Fibroblast of skin of abdomen (primary cell): ENCODE measurements at places on chromosomes 1 and 21.

DNA sequence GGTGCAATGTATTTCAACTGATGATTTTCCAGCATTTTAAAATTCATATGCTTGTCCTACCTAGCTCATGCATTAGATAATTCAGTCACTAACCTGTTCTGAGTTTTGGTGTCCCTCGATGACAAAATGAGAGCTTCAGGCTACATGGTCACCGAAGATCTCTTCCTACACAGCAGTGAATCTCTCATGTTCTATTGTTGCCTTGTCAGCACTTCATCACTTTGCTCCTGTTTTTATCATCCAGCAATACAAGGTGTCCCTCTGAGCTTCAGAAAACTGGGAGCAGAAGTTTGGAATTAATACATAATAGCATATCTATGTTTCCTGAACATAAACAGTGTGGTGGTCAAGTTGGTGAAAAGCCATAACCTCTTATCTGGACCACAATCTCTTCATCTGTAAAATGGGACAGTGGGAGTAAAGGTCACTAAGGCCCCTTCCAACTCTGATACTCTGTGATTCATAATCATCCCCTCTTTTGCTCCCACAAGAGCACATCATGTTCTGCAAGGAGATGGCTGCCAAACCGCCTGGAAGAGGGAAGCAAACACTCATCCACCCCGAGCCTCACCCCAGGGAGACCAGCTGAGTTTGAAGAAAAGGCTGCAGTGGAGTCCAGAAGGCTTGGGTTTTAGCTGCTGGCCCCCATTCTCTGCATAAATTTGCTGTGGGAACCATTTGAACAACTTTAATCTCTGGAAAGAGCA lies 137.9 kb upstream of the F3 start:
- DNase-seq, result no peak

- no peak for DNase-seq
These were observed 14.3 kb downstream of the CD2 start for GRCh38 chr1:116768416-116769103.

- DNase-seq, result peak; percentile 25
These were observed 476 bp downstream of the BATF3 start for GRCh38 chr1:212699104-212699624.

DNA sequence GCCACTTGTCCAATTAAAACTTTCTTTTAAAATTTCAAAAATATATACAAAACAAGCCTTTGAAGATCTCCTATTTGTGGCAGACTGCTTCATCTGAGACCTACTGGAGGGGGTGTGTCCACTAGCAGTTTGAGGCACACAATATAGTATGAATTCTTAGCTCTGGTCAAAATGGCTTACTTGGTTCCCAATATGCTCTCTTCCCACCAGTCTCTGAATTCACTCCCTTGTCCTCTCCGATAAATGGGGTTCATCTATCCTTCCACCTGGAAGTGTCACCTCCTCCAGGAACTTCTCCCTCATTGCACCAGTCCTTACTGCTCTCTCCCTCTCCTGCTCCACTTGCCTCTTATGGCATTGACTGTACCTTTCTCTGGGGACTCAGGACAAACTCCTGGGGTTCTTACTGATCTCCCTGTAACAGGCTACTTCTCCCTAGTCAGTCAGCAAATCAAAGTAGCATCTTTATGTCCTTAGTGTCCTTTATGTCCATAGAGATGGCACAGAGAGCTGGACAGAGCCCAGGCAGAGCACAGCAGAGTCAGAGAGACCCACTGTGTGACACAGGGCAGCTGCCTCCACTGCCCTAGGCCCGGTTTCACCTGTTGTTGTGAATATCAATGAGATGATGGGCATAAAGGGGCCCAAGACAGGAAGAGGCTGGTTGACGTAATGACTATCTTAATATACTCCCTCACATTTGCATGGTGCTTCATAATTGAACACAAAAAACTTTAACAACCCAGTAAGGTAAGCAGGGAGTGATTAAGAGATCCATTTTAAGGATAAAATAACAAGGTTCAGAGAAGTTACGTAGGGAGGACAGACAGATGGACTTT lies 3.6 kb downstream of the ASAP3 start:
- no peak for DNase-seq

DNA sequence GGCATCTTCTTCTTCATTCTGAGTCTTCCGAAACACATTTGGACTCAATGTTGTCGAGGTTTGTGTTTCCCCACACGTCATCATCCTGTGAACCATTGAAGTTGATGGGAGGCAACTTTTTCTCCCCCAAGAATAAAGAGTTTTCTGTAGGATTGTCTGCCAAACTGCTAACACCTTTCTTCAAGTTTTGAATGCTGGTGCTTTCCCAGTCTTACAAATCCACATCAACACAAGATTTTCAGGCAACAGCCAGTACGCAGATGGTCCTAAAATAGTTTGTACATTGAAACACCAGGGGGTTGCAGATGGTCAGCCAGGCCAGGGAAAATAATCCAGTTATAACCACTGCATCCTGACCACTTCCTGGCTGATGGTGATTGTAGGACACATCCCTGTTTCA lies 187.9 kb downstream of the DISC1 start:
- DNase-seq, result no peak

DNA sequence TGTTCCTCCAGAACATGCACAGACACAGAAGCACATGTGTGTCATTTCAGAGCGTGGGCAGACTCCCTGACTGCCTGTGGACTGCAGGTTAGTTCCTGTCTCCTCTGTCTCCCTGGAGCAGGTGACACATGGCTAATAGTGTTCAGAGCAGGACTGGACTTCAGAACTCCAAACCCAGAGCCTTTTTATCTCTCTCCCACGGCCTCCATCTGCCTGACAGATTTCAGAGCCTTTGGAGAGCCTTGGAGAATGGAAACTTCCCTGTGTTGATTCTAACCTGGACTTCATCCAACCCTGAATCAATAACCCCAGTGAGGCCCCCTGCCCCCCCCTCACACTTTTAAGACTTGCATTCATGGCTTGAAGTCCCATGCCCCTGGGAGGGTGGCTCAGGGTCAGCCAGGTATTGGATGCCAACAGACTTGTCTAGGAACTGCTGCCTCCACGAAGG lies 44.4 kb downstream of the C1orf198 start:
- DNase-seq, result no peak

GRCh38 chr21:36762642-36763041 lies 63.7 kb downstream of the SIM2 start:
- DNase-seq, result no peak

GRCh38 chr1:145962157-145963102 lies 1.9 kb downstream of the ANKRD34A start:
- DNase-seq, result no peak

GRCh38 chr1:161791904-161792655 lies 26.0 kb downstream of the ATF6 start:
- peak; percentile 26 for DNase-seq

GRCh38 chr1:38005195-38006007 lies at the start of gene FHL3:
FHL3 (minus strand) TSS chr1:38005514; CDS start chr1:37999412, 6,102 bp downstream.
- peak; percentile 70 for DNase-seq

DNA sequence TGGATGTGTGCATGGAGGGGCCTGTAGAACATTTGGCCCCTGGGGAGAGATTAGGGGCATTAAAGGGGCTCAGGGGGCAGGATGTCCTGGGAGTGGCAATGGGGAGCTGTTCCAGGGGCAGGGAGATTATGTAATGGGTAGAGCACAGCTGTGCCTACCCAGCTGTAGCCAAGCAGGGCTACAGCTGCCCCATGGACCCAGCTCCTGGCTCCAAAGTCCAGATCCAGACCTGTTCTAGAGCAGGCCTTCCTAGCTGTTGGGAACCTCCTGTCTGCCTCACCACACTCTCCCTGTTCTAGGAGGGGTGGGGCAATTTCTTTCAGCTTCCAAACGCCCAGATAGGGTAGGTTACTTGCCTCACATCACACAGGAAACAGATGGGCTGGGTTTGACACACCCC lies 5.6 kb downstream of the RPS6KA1 start:
- no peak for DNase-seq

- DNase-seq, result no peak
These were observed 41.0 kb upstream of the PTPRC start for GRCh38 chr1:198597690-198598430.

- DNase-seq, result no peak
These were observed 28.0 kb downstream of the COL6A2 start for GRCh38 chr21:46125846-46126301.

- DNase-seq, result peak; percentile 4
These were observed 63.3 kb downstream of the ASH1L start for GRCh38 chr1:155499263-155499662.

DNA sequence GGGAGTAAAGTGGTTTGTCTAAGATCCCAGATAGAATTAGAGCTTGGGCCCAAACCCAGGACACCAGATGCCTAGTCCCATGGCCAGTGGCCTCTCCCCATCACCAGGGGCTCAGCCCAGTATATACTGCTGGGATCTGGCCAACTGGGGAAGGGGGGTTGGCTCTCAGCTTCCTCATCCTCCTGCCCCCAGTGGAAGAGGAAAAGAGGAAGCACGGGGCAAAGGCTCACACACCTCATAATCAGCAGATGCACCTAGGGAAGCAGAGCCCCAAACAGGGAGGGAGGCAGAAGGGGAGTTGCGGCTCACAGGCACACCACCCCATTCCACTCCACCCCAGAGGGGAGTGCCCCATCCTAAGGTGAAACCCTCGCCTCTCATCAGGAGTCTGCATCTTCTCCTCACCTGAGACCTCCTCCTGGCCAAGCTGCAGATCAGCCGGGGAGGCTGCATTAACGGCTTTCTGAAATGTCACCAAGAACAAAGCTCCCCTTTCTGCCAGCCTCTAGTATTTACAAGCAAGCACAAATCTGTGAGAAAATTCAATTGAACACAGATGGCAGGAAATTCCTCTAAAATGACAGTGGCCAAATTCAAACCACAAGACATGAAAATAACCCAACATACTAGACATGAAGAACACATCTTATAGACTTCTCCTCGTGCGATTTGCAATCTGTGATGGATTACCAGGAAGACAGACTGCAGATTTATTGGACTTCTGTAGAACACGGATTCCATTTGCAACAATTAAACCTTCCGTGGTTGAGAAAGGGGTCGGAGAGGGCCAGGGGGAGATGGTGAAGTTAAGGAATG lies 82.8 kb downstream of the GLIS1 start:
- DNase-seq, result peak; percentile 94

GRCh38 chr1:31297277-31298247 lies 730 bp downstream of the ZCCHC17 start:
- peak; percentile 6 for DNase-seq

DNA sequence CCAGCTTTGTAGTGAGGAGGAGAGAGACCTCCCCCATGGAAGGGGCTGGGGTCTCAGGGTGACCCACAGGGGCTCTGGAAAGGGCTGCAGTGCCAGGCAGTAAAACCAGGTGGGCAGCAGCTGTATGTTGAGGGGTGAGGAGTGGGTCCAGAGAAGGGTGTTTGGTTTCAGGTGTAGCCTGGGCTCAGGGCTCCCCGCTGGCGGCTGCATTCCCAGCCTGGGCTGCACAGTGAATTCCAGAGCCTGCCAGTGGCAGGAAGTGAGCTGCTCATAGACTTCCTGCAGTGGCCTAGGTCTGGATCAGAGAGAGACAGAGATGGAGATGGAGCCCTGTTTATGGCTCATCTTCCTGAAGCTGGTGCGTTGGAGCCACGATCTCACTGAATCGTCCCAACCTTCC lies 356.4 kb downstream of the PTPRU start:
- DNase-seq, result no peak

DNA sequence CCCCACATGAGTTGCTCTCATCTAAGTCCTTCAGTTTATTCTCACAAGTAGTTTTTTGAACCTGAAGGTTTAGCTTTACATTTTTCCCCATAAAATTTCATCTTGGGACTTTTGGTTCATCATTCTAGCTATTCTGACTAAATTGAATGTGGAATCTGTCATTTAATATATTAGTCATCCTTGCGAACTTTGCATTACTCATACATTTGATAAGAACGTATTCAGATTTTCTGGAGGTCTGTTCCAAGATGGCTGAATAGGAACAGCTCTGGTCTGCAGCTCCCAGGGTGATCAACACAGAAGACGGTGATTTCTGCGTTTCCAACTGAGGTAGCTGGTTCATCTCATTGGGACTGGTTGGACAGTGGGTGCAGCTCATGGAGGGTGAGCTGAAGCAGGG lies 59.8 kb upstream of the CSF1 start:
- DNase-seq, result no peak

GRCh38 chr1:81758181-81758580 lies 42.6 kb upstream of the ADGRL2 start:
- DNase-seq, result no peak

DNA sequence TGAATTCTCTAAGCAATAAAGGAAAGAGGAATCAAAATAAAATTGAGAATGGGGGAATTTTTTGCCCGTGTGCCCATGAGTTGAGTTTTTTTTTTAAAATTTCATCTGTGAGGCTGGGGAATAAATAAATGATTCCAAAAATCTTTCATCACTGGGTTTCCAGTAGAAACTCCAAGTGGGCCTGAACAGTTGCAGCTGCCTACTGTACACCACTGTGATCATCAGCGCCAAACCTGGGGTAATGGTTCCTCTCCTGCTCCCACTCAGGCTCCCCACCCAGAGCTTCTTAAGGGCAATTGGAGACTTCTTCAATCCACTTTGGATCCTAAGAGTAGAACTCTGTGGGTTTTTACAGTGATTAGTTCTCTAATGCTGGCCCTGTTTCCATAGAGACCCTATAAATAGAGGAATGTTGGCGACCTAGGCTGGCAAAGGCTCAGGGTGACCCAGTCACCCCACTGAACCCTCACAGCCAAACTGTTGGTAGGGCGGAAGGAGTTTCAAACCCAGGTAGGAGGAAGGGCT lies 9.3 kb downstream of the TMCC2 start:
- no peak for DNase-seq

- DNase-seq, result peak; percentile 43
These were observed 624.2 kb downstream of the PLPP3 start for GRCh38 chr1:55955016-55955621.

GRCh38 chr1:214678386-214678785 lies 75.4 kb downstream of the CENPF start:
- DNase-seq, result no peak

- no peak for DNase-seq
These were observed 352.7 kb upstream of the PLD5 start for GRCh38 chr1:242877229-242877628.

- no peak for DNase-seq
These were observed 18.1 kb upstream of the ENAH start for GRCh38 chr1:225670806-225671733.

DNA sequence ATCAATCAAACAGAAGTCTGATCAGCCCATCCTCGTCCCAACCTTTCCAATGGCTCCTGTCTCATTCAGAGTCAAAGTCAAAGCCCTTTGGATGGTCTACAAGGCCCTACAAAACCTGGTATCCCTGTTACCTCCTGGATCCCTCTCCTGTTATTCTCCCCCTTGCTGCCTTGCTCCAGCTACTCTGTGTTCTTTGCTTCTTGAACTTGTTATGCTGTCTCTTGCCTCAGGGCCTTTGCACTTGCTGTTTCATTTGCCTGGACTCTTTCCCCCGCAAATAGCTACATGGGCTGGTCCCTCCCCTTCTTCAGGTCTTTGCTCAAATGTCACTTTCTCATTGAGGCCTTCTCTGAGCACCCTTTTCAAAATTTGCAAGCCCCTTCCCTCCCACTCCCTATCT lies 1.4 kb upstream of the CSF3R start:
- DNase-seq, result no peak

GRCh38 chr1:203026666-203027663 lies 674 bp downstream of the PPFIA4 start:
- DNase-seq, result no peak

GRCh38 chr1:76055987-76056386 lies 18.6 kb upstream of the ST6GALNAC3 start:
- no peak for DNase-seq
